Stimulated activated CD8-positive, alpha-beta memory T cell treated with anti-CD3 and anti-CD28 coated beads, Interleukin-7, amount 100 ng/mL, for 1 hour (primary cell): ENCODE measurements at places on chromosomes 11 and 22.

DNA sequence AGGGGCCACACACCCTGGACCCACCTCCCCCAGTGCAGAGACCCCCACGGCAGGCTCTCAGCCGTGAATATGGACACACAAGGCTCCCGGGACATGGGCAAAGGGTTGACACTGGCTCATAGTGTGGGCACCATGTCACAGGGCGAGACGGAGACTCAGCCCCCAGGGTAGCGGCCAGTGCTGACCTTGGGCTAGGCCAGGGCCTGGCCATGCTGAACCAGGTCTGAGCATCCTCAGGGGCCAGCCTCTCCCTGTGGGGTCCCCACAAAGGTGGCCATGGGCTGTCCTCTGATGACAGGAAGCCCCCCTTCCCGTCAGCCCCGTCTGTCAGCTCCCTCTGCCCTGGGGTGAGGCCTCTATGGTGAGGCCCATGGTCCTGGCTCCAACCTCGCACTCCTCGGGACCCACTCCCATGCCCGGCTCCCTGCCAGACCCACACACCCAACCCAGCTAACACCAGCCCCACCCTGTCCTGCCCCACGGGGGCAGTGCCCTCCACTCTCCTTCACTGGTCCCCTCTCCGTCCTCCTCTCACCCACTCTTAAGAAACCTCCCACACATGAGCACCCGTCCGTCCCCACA is 19.0 kb upstream of the PRODH start:
- DNase-seq: no peak

DNA sequence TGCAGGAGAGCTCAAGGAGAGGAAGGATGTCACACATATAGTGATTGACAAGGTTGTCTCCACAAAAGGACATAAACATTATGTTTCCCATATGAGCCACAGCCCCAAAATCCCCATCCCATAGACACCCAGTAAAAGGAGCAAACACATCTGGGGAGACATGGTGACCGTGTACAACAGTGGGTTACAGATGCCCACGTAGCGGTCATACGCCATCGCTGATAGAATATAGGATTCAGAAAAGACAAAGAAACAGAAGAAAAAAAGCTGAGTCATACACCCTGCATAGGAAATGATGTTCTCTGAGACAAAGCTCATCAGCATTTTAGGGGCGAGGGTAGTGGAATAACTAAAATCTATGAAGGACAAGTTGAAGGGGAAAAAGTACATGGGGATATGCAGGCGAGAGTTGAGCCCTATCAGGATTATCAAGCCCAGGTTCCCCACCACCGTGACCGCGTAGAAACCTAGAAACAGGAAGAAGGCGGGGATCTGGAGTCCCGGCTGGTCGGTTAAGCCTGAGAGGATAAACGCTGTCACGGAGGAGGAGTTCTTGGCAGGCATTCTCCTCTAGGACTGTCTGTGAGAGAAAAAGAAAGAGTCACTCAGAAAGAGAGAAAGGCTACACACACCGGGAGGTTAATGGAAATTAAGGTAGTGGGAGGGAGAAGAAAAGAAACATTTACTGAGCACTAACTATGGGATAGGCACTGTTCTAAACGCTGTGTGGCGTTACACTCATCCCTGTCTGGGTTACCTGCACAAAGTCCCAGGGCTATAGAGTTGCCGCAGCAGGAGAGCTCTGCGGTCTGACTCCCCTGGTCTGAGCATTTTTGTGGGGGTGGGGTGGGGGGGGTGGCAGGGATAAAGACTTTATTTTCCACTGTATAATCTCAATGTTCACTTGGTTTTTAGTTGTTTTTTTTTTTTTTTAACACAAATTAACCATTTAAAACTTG is 36.1 kb upstream of the OR8B8 start:
- DNase-seq: no peak

- no peak for DNase-seq
Measured at GRCh38 chr11:43377389-43377788, 18.7 kb downstream of the TTC17 start.

GRCh38 chr11:119854521-119854920 is 125.5 kb upstream of the NECTIN1 start:
- DNase-seq: no peak

GRCh38 chr22:42655693-42656092 is 6.5 kb upstream of the CYB5R3 start:
- no peak for DNase-seq

DNA sequence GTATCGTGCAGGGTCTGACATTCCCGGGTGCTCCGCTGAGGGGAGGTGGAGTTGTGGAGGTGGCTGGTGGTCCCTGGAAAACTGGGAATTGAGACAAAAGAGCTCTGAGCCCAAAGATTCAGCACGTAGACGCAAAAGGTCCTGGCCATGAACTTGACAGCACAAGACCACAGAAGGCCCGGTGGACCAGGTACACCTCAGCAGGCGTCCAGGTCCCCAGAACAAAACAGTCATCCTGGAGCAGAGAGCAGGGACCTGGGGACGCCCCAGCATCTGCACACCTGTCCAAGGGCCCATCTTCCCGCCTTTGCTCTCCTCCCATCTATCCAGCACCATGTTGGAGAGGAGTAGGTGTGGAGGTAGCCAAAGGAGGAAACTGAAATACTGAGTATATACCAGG is 13.8 kb upstream of the MB start:
- no peak for DNase-seq

- no peak for DNase-seq
Measured at GRCh38 chr11:22832315-22833015, 2.9 kb upstream of the SVIP start.
